Stimulated activated CD8-positive, alpha-beta memory T cell treated with anti-CD3 and anti-CD28 coated beads, Interleukin-4, amount 100 ng/mL, for 1 hour (primary cell): ENCODE measurements at places on chromosomes 11 and 22.

GRCh38 chr22:38850941-38851849, 7.4 kb upstream of the NPTXR start:
- DNase-seq = no peak

GRCh38 chr11:106552694-106553203, 465.5 kb downstream of the GUCY1A2 start:
- no peak for DNase-seq

DNA sequence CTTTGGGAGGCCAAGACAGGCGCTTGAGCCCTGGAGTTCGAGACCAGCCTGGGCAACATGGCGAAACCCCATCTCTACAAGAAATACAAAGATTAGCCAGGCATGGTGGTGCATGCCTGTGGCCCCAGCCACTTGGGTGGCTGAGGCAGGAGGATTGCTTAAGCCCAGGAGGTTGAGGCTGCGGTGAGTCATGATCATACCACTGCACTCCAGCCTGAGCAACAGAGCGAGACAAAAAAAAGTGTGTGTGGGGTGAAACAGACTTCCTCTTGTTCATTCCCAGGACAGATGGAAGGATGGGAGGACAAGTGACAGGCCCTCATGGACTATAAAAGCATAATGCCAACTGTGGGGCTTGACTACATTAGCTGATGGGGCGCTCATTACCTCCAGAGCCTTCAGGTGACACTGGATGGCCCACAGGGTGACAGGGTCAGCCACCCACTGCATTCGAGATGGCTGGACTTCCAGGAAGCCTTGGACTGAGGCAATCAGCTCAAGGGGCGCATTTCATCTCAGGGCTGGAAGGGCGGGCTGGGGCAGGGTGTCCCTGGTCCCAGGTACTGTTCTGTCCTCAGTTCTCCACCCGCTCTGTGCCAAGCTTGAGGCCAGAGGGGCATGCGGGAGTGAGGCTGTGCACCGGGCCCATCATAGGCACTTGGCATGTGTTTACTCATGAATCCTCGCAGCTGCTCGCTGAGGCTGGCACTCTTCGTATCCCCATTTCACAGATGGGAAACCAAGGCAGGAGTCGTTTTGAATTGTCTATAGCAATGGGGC, 12.5 kb downstream of the NPTXR start:
- no peak for DNase-seq

GRCh38 chr22:22700631-22701030, 56.2 kb downstream of the GGTLC2 start:
- DNase-seq = no peak

DNA sequence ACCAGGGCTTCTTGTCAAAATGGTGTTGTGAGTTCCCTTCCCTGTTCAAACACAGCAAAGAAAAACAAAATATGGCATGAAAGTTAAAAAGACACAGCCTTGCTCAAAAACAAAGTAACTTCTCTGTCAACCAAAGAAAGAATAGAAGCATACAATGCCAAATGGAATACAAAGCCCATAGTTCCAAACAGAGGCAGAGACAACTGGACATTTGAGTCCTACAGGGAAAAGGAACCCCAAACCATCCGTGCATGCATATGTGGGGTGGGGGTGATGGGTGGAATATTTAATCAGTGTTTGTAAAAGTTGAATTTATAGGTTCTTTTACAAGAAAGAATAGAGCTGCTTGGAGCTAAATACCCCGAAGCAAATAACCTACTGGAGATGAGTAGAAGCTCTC, 218.7 kb downstream of the FAM76B start:
- no peak for DNase-seq

DNA sequence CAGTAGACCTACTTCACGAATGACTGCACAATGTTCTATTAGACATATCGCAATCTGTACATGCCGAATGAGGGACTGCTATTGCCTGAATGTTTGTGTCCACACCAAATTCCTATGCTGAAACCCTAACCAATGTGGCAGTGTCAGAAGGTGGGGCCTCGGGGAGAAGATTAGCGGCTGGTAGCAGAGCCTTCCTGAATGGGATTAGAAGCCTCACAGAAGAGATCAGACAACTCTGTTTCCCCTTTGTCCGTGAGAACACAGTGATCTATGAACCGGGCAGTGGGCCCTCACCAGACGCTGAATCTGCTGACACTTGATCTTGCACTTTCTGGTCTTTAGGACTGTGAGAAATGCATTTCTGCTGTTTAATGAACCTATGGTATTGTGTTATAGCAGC, 33.1 kb downstream of the LRFN4 start:
- DNase-seq = no peak

GRCh38 chr11:64687643-64688533, 35.1 kb downstream of the NRXN2 start:
- no peak for DNase-seq

DNA sequence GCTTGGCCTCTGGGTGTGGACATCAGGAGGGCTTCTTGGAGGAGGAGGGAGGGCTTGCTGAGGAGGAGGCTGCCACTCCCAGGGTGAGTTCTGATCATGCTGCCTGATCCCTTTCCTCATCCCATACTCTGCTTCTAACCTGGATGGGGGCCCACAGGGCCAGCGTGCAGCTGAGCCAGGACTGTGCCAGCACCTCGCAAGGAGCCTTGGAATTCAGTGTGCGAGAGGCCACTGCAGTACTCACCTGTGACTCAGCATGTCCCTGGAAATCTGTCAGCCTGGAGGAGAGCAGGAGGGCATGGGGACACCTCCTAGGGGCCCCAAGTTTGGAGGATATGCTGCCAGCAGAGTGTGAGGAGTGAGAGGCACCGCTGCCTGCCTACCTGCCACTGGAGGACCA, 4.2 kb upstream of the GAB4 start:
- DNase-seq = no peak

DNA sequence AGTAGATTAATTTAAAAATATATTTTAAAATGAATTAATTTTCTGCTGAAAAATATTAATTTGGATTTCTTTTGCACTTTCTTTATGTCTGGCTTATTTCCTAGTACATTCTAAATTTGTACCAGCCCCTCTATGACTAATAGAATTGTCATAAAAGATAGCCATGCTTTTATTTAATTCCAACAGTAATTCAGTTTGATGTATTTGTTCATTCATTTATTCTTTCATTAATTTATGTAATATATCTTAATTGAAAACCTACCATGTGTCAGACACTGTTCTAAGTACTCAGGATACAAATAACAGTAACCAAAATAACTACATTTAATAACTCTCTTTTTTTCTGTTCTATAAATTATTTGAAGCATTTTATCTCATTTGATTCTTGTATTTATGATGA, 264.0 kb upstream of the CCDC179 start:
- DNase-seq = no peak

DNA sequence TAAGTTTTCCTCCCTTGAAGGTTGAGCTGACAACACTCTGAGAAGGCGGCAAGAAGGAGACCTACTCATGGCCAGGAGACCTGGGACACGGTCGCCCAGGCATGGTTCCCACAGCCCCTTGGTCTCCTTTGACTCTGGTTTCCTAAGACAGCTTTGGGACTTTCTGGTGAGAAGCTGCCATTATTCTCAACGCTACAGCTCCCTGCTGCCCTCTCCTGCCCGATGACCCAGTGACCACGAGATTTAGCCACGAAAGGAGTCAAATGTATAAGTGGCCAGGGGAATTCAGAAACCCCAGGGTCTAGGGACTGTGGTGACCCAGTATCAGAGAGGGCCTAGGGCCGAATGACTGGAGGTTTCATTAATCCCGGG, 699 bp upstream of the SDF2L1 start:
- no peak for DNase-seq

DNA sequence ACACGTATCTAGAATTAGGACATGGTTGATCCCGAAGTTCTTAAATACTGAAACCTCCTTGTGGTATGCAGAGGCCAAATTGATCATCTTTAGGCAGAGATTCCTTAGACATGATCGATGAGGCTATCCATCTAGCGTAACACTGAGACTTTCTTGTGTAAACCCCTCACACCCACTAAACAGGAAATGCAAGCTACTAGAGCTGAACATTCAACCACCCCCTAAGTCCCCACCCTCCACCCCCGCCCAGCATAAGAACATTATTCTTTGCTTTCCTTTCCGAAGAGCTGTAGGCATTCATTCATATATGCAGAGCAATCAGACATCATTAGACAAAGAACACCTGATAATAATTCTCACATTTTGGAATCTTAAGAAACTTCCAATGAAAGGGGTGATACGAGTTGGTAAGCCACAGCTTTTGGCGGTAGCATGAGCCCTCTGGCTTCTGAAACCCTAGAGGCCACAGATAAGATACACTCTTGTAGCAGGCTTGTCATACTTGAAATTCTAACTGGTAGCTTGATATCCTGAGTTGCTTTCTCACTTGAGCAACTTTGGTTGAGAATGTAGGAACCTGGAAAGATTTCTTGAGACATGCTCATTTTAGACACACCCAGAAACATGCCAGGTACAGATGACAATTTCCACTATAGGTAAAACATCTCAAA, 42.2 kb downstream of the FLI1 start:
- DNase-seq = no peak

- DNase-seq = no peak
These were observed 9.6 kb upstream of the SCGB2A2 start for GRCh38 chr11:62260261-62260953.

DNA sequence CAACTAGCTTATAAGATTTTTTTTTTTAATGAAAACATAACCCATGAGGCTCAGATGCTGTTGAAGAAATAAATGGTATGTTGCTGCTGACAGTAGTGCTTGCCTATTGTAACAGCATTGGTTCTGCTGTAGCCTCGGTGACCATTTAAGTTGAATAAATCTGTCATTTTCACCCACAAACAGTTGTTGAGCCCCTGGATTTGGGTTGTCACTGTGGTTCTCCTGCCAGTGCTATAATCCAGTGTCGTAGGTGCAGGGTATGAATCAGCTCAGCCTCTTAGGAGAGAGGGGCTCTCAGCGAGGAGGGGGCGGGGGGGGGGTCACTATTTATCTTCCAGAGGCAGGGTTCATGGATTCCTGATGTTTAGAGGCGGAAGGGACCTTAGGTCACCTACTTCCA, 49.9 kb upstream of the HORMAD2 start:
- DNase-seq = no peak

DNA sequence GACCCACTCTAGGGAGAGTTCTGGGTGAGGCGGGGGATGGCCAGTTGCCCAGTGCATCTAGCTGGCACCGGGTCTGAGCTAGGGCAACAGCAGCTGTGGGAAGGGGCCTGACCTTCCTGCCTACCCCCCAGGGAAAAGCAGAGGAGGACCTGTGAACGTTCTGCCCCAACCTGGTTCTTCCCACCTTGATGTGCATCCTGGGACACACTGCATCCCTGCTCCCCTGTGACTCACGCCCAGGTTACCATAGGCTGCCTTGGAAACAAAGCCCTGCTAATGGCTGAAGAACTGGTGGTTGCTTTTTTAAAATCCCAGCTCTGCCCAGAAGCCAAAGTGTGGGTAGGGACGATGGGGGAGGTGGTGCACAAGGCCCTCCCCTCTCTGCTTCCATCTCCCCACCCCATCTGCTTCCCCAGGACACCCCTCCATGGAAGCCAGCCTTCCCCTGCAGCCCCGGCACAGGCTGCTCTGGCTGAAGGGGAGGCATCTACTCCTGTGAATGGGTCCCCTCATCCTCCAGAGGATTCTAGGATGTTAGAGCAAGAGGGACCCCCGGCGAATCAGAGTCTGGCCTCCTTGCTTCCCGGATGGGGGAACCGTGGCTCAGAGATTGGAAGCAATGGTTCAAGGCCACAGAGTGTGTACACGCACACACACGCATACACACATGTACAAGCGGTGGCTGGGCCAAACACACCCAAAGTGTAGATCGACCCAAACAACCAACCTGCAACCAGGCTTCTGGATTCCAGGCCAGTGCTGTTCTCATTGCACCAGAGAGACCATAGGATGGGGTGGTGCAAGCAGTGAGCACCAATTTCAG, 7.6 kb upstream of the C11orf96 start:
- no peak for DNase-seq

GRCh38 chr11:48036011-48036410, 55.7 kb downstream of the PTPRJ start:
- no peak for DNase-seq

DNA sequence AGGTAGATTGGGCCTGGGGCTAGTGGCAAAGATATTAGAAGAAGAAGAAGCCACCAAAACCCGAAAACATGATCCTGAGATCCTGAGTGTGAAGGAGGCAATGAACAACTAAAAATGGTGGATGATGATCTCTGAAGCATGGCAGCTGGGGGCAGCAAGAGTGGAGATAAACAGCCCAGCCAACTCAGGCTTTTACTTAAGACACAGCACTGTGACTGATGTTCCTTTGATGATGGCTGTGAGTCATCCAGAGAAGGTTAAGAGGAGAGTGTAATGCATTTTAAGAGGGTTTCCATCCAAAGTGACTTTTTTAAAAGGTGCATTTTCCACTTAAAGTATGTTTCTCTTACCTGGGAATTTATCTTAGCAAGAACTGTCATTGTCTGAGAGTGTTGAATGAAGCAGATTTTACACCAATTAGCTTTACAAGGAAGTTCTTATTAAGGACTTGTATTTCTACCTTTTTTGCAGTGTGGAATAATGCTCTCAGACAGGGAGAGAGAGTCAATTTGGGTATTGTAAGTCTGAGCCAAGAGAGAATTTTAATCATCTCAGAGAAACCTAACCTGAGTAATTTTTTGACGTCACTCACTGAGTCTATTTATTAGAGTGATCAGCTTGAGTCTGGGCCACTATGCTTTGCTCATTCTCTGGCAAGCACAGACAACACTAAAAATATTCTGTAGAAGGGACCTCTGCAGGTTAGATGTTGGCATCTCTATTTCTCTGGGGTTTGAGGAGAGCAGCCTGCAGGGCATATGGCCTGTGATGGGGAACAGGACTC, 14.1 kb upstream of the CALCB start:
- no peak for DNase-seq

GRCh38 chr11:68194675-68195294, 18.3 kb downstream of the KMT5B start:
- no peak for DNase-seq

GRCh38 chr11:65377036-65377435, 5.4 kb downstream of the SLC25A45 start:
- no peak for DNase-seq

DNA sequence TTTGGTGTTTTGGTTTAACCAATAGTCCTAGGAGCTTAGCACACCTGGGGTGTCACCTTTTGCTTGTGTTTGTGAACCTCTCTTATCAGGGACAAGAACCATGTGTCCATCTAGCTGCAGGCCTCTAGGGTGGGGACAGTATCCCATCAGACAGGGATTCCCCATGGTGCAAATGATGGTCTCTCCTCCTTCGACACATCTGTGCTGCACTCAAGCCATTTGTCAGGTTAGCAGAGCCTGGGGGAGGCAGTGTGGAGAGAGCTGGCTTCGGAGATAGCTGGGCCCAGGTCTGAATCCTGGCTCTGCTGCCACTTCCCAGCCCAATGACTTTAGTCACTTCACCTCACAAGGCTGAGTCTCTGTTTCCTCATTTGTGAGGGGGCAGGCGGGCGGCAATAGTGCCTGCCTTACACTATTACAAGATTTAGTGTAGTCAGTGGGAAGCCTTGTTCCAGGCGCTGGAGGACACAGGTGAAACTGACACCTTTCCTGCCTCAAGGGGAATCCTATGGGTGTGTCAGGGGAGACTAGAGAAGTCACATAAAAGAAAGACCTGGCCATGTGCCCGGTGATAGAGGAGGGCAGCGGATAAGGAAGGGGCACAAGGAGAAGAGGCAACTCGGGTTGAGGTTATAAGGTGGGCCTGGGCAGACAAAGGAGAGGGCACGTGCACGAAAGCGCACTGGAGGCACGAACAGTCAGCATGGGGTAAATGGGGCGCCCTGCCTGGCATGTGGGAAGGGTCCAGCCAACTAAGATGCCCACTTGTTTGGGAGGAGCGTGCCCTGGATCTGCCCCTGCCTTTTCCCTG, 12.6 kb downstream of the KLHL35 start:
- no peak for DNase-seq

GRCh38 chr22:48531108-48531507, 1296.6 kb downstream of the BRD1 start:
- DNase-seq = no peak
